CD4-positive, alpha-beta T cell treated with Interleukin-1 beta for 1 hour (primary cell): ENCODE measurements at places on chromosomes 1 and 21.

DNA sequence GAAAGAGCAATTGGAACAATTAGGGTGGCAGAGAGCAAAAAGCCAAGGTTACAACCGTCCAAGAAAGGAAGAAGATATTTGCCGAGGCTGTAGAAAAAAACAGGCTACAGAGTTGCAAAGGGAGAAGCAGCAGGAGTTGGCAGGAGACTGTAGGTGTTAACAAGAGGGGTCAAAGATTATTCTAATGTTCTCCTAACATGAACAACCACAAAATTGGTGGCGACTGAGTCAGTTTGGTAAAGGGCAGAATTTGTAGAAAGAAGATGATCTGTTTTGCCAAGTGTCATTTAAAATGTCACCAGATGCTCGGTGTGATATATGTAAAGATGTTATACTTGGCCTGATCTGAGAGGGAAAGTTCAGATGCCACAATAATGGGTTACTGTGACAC, 401 bp upstream of the PRUNE1 start:
- DNase-seq: no peak

DNA sequence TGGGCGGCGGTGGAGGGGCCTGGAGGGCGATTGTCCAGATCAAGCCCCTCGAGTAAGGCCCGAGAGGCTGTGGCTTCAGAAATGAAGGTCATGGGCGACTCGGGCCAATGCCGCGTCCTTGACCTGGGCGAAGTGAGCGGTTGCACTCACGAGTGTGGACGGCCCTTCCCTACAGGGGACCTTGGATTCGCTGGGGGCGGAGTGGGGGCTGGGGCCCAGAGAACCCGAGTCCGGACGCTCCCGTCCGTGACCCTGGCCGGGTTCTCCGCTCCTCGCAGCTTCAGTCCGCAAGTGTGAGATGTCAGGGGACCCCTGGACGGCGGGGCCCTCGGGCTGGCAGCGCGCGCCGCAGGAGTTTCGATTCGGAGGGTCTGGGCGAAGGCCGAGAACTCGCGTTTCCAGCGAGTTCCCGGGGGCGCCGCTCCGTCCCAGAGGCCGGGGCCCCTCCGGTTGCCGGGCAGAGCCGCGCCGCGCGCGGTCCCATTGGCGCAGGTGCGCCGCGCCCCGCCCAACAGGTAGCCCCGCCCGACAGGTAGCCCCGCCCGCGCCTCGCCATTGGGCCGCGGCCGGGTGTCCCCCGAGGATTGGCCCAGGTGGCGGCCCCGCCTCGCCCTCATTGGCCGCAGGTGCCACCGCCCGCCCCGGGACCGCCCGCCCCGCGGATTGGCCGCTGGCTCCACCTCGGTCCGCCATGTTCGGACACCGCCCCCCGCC, at the start of gene PRKCZ:
PRKCZ (plus strand) TSS at position 694 of the 714 bp plus-strand sequence. CDS start 220 bp downstream, outside the sequence.
- DNase-seq: peak; percentile 93

- DNase-seq: no peak
Observed at GRCh38 chr1:165383599-165384405, 27.3 kb upstream of the LMX1A start.

DNA sequence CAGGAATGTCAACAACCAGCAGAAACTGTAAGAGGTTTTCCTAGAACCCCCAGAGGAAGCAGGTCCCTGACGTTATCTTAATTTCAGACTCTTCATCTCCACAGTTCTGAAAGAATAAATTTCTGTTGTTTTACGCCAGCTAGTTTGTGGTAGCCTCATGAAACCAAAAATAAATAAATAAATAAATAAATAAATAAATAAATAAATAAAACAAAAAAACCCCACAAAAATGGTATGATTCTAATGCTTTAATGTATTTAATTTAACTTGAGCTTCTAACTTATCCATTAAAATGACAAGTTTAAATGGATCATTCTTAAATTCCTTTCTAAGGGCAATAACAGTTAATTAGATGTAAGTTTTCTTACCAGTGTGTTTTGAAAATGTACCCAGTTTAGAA, 293.8 kb upstream of the ADAMTS5 start:
- DNase-seq: no peak

DNA sequence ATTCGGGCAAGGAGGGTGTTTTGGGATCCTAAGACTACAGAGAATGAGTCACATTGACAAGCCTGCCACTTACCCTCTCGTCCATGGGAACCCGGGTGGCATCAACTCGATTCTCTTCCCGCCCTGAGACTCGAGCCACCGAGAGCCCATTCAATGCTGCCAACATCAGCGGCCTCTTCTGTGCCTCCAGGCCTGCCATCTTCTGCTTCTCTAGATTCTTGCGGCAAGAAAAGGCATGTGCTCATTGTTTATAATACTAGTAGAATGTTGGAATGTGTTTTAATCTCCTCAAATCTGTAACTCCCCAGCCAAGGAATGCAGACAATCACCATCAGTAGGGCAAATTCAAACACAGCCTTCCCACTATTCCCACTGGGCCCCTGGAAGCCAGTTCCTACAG, 96.9 kb downstream of the SMYD2 start:
- DNase-seq: no peak

DNA sequence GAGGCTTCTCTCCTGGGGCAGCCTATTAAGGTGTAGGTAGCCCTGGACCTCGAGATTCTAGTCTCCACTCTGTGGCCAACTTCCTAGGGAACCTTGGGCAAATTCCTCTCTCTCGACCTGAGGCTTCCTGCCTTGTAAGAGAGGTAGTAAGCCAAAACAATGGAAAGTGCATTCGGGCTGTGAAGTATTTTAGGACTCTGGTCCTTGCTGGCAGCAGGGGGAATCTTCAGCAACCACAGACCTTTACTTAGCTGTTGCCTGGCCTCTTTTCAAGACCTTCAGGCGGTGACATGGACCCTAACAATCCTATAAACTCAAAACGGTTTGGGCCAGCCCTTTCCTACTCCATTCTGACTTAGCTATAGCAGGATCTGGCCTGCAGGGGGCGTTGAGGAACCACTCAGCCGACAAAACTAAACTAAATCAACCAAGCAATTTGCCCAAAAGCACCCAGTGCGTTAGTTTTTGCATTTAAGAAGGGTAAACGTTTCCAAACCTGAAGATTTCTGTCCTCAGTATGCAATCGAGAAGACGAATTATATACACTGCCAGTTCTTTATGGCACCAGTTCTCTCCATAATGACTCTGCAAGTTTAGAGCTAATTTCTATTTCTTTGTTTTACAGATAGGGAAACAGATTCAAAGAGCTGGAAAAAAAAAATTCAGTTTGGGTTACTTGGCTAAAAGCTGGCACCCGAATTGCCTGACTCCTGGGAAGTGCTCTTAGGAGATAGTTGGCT, 10.9 kb upstream of the SESN2 start:
- DNase-seq: peak; percentile 82

DNA sequence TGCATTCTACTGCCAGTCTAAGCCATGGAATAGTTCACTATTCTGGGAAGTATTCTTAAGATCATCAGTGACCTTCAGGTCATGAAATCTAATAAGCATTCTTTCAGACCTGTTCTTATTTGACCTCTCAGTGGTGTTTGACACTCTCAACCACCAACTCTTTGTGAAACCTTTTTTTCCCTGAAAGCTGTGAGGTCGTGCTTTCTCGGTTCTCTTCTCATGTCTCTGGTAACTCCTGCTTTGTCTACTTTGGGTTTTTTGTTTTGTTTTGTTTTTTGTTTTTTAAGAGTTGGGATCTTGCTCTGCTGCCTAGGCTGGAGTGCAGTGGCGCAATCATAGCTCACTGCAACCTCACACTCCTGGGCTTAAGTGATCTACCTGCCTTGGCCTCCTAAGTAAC, 56.3 kb downstream of the POU2F1 start:
- DNase-seq: no peak

DNA sequence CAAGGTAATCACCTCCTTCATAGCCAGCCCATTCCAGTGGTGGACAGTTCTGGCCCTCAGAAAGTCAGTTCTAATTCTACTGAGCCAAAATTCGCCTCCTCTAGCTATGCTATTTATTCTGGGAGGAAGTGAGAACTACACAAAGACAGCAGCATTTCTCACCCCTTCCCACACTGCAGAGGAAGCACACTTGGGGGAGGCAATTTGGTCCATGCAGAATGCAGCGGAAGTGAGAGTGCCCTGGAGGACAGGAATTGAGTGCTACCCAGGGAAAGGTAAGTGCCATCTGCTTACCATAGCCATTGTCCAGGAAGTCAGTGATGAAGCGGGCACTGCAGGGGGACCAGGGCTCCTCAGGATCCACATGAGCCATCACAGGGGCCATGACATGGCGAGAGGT, 3.7 kb downstream of the ADAMTS4 start:
- no peak for DNase-seq

DNA sequence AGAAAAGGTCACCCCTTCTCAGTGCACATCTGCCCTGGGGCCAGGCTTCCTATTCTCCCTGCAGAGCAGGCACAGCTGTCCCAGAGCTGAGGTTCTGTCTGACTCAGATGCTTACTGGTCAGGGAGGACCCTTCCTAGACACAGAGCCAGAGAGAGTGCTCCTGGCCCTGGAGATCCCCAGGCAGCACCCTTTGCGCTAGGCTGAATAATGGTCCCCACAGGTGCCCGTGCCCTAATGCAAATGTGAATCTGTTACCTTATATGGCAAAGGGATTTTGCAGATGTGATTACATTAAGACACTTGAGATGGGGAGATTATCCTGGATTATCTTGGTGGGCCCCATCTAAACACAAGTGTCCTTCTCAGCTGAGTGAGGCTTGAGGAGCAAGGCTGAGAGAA, 2.6 kb upstream of the TNNI1 start:
- DNase-seq: no peak

DNA sequence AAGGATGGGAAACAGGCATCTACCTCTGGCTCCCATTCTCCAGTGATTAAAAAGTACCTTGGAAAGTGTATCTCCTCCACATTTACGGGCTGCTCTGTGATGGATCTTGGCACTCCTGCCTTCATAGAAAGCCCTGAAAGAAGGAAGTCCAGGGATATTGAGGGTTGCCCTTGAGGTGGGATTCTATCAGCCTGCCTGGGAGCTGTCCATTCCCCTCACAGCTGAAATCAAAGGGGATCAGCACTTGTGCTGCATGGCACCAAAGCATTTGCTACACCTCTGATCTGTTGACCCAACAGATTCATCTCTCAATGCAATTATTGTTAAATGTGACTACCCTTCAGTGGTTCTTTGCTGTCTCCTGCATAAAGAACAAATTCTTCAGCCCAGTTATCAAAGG, 442.0 kb upstream of the RUNX1 start:
- DNase-seq: no peak

DNA sequence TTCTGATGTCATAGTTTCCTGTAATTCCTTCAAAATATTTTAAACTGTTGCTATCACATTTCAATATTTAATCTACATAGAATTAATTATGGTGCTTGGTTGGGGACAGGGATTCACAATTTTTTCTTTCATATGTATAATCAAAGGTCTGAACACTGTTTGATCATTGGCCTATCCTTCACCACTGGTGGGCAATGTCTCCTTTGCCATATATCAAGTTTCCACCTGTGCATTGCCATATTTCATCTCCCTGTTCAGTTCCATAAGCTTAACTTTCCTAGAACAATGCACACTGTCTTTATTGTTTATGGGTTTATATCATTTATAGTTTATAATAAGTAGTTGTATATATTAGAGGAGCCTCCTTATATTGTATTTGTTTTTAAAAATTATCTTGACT, 374.9 kb upstream of the PTBP2 start:
- DNase-seq: no peak

- no peak for DNase-seq
Observed at GRCh38 chr1:205315008-205315618, 6.4 kb downstream of the NUAK2 start.

DNA sequence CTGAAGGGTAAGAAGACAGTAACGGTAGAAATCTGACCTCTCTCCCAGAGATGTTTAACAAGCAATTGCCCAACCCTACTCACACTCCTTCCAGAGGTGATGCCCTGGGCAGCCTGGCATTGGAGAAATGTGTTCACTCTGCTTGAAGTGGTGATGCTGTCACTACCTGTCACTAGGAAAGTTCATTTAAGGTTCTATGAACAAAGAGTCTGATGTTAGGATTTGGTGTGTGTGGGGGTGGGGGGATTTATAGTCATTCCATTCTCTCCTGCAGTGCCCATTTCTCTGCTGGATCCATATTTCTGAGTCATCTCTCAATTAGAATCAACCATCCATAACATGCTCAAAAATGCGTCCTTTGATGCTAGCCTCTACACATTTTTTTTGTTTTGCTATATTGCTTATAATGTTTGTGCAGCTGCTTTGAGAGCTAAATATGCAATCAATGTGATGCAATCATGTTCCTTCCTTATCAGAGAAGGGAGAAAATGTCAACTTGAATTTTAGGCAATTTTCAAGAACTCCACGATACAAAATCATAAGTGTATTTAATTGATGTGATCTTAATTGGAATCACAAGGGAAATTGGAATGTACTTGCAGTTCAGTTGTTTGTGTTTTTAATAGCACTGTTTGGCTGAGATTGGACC, 173.9 kb downstream of the DUSP10 start:
- DNase-seq: no peak

GRCh38 chr1:980602-981395, 1.1 kb downstream of the PERM1 start:
- no peak for DNase-seq

DNA sequence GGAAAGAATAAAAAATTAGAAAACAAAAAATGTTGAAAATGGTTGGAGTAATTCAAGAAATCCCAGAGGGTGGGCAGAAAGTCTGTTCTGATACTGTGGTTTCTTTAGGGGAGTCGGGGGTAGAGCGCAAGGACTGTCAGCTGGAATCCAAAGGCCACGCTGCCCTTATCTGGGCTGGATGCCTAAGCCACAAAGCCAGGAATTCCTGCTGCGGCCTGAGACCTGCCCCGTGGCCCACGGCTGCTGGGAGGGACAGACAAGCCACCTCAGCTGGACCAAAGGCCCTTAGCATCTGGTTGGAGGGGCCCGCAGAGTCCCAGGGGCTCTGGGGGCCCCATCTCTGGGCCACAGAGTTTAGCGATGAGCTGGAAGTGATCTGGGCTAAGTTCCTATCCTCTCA, 60.2 kb downstream of the DMRTB1 start:
- DNase-seq: no peak
